Cortex of kidney (tissue), 1 donor: ENCODE measurements at places on chromosomes 13 and 19.

- no peak for DNase-seq
Observed at GRCh38 chr13:52061587-52061986, 37.1 kb downstream of the UTP14C start.

- no peak for DNase-seq
Observed at GRCh38 chr13:40798380-40798779, 9.0 kb downstream of the SLC25A15 start.

- no peak for DNase-seq
Observed at GRCh38 chr19:55266840-55267239, 8.0 kb upstream of the PPP6R1 start.

DNA sequence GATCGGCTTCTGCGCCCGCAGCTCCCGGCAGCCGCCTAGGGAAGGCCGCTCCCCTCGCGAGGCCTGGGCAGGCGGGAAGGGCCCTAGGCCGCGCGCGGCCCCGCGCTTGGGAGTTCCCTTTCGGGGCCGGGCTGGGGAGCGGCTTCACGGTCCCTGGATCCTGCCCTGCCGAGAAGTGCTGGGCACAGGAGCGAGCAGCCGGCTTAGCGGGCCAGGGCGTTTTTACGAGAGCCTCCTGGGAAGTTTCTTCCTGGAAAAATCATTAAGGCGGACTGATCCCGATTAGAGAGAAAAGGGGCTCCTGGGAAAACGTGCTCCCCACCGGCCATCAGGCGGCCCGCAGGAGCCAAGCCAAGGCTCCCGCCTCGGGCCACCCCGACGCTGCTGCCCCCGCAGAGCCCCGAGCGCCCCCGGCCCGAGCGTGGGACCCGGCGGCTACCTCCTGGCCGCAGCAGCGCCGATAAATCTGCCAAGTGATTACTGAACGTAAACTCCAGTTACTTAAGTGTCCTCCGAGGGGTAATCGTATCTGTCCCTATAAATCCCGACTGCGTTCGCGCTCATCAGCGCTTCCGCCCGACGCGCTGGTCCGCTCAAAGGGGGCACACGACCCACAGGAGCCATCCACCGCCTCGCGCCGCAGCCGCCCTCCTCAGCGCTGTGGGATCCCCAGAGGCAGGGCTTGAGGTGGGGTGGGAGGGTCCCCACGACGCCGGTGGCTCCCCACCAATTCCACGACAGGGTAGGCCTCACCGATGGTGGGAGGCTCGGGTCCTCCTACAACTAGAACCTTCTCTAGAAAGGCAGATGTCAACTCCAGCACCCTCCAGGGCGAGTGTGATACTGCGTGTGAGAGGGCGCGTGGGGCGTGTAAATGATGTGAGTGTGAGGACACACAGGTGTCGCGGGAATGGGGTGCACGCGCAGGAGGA lies 2.8 kb downstream of the ZIC5 start:
- no peak for DNase-seq

- no peak for DNase-seq
Observed at GRCh38 chr13:42174344-42175162, 97.4 kb upstream of the AKAP11 start.

- no peak for DNase-seq
Observed at GRCh38 chr13:66835040-66835628, 395.0 kb downstream of the PCDH9 start.

- no peak for DNase-seq
Observed at GRCh38 chr13:33285420-33286124, at the start of gene STARD13. TSS of gene STARD13 (minus strand) at chr13:33285755. CDS start at chr13:33285638, 117 bp downstream.

GRCh38 chr13:32537580-32538142 lies 934 bp downstream of the N4BP2L2 start:
- no peak for DNase-seq

DNA sequence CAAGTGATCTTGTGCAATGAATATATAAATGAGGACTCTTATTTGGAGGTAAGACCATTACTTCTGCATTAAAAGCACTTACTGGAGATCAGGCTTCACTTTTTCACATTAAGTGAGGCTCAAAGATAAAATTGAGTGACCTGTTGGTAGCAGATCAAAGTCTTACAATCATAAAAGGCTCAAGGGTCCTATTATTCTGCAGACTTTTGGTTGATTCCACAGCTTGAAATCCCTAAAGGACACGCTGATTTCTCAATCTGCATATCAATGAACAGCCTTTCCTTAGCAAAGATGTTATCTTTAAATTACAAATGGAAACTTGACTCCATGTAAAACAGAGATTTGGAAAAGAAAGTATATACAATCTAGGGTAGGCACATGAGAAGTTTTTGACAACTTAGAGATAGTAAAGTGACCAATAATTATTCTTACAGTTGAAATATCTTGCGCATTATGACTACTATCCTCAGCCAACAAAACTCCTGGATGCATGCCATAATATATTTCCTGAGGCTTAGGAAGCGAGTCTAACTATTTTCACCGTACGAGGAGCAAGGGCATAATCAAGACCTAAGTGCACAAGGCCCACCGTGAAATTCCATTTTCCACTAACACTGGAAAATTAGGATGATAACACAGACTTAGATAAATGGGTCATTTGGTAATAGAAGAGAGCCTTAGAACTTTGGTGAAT lies 640.7 kb downstream of the LIG4 start:
- DNase-seq, result no peak

- DNase-seq, result no peak
Observed at GRCh38 chr13:106033659-106034058, 501.8 kb downstream of the EFNB2 start.

- DNase-seq, result no peak
Observed at GRCh38 chr19:18603958-18604819, 2.4 kb downstream of the CRLF1 start.

DNA sequence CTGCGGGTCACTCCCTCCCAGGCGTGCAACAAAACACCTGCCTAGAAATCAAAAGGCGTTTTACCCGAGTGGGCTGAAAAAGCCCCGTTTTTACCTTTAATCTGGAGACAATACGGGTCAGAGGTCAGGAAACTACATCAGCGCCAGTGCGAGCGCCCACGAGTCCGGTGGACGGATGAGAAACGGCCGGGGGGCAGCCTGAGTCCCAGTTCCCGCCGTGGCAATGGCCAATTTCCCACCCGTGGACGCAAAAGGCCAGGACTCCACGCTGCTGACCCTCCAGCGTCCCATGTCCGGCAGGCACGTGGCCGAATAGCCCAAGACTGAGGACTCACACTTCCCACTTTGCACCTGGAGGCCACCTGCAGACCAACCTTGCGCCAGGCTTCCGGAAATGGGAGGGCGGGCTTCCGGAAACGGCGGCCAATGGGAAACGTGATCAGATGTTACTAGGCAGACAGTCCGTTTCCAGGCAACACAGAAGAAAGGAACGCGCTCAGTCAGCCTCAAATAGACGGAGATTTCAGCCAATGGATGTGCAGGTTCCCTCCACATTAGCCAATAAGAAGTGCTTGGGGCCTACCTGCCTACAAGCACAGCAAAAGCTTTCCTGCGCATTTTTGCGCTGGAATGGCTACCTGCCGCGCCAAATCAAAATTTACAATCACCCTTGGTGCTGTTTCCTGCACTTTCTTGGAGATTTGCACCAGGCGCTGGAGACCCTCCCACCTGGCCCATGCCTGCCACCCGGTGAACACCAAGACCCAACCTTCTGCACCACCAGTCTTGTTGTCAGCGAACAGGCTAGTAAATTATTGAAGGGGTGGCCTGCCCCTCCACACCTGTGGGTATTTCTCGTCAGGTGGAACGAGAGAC lies 47.4 kb downstream of the ZFP14 start:
- no peak for DNase-seq

DNA sequence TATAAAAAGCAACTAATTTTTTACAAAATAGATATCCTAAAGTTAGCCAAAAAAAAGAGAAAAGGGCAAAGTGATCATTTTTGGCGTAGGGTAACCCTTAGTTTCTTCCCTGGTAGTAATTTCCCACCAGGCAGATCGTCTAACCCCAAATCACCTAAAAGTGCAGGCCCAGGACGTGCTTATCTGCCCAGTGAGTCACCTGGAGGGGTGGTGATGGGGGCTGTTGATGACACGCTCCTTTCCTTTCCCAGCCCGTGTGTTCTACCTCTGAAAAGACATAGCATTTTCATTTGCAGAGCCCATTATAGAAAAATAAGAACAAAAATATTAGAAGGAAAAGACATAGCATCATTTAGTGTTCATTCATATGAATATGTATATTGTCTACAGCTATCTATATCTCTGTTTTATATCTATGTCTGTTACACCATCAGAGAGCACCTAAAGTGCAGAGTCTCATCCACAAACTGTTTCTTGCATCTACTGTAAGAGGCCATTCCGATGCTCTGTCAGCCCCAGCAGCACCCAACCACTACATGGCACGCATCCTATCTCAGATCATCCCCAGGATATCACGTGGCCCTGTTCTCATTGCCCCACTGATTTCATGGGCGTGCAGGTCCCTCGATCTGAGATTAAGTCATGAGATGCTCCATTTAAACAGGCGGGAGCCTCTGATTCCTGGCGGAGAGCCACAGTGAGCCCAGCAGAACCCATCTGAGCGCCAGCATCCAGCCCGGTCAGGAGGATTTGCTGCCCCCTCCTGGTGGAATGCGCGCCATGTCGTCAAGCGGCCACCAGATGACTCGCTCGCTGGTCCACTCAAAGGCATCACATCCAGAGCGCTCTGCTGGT lies 8.5 kb upstream of the LILRB3 start:
- no peak for DNase-seq

DNA sequence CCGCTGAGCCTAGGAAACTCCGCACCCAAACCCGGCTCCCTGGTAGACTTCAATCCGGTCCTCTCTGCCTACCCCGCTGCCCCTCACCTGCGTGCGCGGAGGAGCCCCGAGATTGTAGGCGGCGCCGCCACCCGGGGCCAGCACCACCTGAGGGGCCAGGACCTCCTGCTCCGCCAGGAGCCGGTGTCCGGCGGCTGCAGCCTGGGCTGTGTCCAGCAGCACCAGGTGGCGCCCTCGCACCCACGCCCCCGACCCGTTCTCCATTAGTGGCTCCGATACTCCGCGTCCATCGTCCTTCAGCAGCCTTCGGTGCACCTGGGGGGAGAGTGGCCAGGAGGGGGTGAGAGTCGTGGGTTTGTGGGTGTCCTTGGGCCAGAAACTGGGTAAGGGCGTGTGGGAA lies 18.5 kb downstream of the MAN2B1 start:
- no peak for DNase-seq

DNA sequence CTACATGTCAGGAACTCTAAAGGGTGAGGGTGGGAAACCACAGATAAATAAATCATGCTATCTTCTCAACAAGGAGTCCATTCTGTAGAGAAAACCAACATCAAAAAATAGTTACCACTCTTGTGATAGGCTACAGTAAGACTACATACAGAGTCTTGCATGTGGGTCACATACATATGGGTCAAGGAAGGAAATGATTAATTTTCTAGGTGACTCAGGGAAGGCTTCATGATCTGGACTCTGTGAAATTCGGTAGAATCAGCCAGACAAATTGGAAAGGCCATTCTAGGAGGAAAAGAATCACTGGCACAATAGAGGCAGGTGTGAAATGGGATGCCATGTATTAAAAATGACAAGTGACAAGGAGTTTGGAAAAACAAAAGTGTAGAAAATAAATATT lies 638.9 kb downstream of the LIG4 start:
- no peak for DNase-seq

DNA sequence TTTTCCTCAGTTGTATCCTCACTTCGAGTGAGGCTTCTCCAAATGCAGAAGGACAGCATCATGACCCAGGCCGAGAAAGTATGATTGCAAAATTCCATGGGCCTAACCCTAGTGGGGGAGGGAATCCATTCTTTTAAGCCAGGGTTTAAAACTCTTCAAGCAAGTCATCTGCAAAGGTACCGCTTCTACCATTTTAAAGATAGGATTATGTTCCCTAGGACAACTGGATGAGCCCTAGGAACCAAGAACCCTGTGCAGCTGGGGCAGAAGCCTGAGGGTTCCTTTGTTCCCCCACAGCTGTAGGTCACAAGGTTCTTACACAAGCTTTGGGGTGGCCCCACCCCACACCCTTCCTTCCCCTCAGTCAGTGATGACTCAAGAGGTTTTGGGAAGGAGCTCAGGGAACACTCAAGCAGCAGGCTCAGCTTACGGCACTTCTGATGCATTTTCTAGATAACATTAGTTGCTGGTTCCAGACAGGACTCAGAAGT lies 13.5 kb downstream of the ARL11 start:
- DNase-seq, result no peak

GRCh38 chr19:8900421-8900820 lies 68.2 kb downstream of the MBD3L1 start:
- no peak for DNase-seq

- no peak for DNase-seq
Observed at GRCh38 chr19:2058570-2059421, 7.8 kb upstream of the MKNK2 start.

- no peak for DNase-seq
Observed at GRCh38 chr13:109779074-109779473, 7.3 kb downstream of the IRS2 start.

DNA sequence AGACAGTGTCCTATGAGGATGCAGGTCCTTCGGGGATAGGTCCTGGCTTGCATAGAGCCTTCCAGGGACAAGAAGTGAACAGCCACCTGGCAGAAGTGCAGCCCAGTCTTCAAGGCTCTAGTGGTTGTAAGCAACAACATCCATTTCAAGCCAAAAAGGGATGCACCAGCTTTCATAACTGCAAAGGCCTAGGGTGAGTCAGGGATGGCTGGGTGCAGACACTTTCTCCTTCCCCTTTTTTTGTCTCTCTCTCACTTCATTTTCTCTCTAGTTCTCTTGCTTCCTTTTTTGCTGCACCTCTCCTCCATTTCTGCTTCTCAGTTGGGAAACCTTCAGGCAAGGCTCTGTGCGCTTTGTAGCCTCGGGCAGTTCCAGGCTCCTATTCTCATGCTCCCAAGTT lies 196.2 kb upstream of the ZNF536 start:
- no peak for DNase-seq

DNA sequence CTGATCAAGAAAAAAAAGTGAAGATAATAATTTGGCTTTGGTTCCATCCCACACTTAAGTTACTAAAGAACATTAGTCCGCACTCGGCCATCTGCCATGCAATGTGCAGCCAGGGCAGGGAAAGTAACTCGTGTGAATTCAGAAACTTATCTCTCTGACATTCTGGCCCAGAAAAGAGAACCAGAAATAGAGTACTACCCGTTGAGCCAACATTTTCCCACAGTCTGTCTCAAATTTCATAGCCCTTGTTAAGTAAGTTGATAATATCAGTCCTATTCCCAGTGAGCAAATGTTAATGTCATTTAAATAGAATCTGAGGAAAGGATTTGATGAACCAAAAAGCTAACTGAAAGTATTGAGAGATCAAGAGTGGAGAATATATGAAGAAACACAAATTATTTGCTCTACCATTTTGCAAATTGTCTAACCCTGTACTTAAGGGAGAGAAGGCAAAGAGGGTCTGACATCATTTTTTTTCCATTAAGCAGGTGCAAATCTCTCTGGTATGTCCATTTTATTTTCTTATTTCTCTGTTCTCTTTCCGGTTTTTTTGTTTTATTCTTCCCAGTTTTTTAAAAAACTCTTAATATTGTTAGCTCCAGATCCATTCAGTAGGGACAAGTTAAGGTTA lies 156.3 kb downstream of the NDFIP2 start:
- no peak for DNase-seq

- no peak for DNase-seq
Observed at GRCh38 chr13:48436661-48437288, 23.9 kb upstream of the LPAR6 start.
